ENCODE measurements at places on chromosomes 4 and X.

GRCh38 chrX:147912093-147912801 is 528 bp downstream of the FMR1 start:
- DNase-seq = peak; percentile 42

- DNase-seq = no peak
Observed at GRCh38 chr4:70619288-70619687, 9.3 kb upstream of the ENAM start.

GRCh38 chrX:66030505-66031317 is 9.2 kb downstream of the VSIG4 start:
- DNase-seq = peak; percentile 15

DNA sequence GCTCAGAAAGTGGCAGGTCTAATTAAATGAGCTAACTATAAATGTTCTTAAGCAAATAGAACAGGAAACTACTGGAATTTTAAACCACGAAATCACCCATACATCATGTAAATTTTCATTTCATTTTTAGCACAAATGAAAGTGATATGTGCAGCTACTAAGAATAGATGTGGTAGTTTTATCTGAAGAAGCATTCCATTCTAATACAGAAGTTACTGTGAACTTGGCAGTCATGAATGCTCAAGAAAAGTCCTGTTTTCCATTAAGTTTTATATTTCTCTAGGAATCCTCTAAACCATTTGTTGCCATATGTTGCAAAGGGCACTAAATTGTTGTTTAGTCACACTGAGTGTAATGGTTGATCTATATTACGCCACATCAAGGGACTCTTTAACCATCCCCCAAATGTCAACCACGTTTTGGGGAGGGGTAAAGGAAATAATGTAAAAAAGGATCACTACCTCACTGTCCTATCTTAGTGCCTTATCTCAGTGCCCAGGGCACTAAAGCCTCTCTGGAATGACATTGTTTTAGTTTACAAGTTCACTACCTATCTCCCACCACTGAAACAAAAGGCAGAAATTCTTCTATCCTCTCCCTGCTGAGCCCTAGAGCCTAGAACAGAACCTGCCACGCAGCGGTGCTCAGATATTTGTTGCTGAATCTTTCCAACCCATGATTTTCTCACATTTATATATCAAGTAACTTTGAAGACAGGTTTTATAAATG is 118.0 kb downstream of the SHISA3 start:
- peak; percentile 70 for DNase-seq

DNA sequence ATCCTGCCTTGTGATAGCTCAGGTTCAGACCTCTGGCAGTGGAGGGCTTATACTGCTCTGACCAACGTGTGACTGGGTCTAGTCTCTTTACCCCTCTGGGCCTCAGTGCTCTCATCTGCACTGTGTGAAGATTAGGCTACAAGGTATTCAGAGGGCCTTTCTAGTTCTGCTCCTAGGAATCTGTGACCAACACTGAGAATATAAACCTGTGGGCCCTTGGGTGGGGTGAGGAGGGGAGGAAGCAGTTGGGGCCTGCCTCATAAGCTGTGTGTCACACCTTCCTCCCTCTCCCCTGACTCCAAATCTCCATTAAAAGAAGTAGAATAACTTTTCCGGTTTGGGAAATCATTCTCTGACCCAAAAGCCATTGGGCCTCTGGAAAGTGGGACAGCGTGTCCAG is 66.3 kb upstream of the MSN start:
- DNase-seq = no peak

- DNase-seq = no peak
Observed at GRCh38 chrX:3166670-3167455, 125.6 kb downstream of the ARSF start.

GRCh38 chr4:7880683-7881082 is 59.0 kb downstream of the AFAP1 start:
- DNase-seq = peak; percentile 32

DNA sequence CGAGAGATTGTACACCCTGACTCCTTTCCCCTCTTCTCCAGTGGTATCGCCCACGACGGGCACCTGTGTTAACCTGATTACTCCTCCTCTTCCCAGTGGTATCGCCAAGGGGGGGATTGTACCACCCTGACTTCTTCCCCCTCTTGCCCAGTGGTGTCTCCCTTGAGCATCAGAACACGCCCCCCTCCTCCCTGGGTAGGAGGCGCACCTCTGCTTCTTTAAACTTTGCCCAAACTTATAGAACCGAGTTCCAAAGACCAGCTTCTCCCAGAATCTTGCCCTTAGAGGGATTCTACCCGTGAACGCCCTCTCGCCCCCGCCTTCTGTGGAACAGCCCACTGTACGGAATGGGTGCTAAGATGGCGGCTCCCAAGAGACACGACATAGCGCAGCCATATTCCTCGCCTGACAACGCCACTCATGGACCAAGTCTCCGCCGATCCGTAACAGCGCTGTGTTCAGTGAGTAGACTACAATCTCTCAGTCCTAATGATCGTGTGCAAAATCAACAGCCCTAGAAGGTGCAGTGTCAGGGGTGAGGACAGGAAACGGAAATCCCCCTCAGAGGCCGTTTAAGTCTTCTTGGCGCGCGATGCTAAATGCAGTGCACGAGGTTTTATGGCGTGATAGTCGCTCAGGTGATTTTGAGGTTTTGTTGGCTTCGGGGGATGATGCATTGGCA is 4.2 kb upstream of the ZNF157 start:
- peak; percentile 84 for DNase-seq

GRCh38 chr4:48268956-48269860 is at the start of gene TEC:
TEC (minus strand) TSS chr4:48269838; CDS start chr4:48228614, 41,224 bp downstream.
- DNase-seq = no peak

- DNase-seq = no peak
Observed at GRCh38 chrX:109770780-109771179, 37.7 kb upstream of the ACSL4 start.

GRCh38 chr4:22500128-22500611 is 15.7 kb downstream of the ADGRA3 start:
- DNase-seq = no peak

DNA sequence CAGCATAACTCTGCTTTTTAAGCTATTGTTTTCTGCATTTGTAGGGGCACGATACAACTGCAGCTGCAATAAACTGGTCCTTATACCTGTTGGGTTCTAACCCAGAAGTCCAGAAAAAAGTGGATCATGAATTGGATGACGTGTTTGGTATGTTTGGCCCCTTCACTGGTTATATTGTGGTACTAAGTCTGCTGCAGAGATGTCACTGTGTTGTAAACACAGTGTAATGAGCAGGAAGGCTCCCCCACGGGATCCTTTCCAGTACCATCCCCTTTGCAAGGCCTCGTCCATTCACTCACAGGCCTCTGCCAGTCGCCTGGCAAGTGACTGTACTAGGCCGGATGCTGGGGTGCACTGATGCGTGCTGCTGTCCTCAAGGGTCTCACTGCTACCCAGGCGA is 13.8 kb downstream of the CYP4V2 start:
- no peak for DNase-seq

DNA sequence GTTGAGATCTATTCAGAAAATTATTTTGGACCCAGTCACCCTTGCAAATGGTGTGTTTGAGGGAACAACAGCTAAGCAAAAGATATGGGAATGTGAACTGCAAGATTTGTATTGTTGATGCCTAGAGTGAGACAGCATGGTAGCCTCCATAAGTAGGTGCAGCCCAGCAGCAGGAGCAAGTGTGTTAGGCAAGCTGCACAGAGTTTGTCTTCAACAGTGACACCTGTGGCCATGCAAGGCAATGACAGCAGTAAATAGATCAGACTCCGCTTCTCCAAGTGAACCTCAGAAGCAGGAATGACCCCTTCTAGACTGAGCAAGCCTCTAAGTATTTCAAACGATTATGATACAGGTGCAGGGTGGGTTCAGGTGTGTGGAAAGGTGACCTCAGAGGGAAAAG is 133.4 kb upstream of the MSX1 start:
- DNase-seq = no peak

DNA sequence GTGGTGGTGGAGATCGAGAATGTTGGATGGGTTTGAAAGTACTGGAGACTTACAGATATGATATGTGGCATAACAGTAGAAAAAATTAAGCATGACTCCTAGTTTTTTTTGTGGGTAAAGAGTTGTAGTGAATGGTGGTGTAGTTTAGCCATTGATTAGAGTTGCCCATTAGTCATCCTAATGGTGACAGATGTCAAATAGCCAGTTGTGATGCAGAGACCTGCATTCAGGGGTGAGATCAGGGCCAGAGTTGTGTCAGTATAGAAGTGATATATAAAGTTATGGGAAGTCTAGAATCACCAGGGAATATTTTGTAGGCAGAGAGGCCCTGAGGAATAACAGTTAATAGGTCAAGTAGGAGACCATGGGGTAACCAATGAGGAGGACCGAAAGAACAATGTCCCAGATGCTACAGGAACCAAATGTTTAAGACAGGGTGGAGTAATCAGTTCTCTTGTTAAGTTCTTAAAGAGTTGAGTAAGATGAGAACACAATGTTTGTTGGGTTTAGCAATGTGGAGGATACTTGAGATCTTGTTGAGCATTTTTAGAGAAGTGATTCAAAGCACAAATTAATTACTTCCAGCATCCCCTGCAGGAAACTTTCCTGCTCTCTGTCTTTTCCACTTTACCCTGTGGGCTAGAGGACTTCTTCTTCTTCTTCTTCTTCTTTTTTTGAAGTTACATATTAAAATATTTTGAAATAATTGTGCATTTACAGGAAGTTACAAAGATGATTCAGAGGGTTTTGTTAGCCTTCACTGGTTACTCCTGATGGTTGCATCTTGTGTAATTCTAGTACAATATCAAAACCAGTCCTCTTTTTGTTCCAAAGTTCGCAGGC is 13.3 kb downstream of the SGMS2 start:
- peak; percentile 62 for DNase-seq

DNA sequence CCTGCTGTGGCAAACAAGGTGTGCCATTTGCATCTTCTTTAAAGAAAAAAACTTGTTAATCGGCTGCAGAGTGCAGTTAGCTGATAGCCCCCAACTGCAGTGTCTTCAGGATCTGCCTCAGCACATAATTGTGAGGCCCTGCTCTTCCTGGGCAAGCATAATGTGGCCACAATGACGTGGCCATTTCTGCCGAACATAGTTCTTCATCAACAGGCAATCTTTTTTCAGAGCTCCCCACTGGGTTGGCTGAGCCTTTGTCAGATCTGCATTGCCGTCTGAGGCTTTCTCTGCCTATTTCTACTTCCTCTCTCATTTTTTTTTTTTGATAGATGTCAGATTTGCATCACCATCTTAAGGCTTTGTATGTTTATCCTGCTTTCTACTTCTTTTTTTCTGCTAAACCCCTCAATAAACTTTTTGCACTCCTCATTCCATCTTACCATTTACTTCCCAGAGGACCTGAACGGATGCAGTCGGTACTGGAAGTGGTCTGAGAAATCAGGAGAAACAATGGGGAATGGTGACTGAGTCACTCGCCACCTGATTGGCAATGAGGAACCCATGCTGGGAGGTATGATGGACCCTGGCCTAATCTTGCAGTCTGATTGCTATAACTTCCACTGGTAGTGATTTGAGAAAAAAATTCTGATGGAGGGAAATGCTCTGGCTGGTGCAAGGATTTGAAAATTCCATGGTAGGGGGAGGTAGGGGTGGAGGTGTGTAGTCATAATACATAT is 21.2 kb upstream of the TAB3 start:
- DNase-seq = no peak

- DNase-seq = no peak
Observed at GRCh38 chr4:93740890-93741289, 87.7 kb upstream of the ATOH1 start.

GRCh38 chr4:54661686-54662085 is 3.9 kb downstream of the KIT start:
- no peak for DNase-seq

- no peak for DNase-seq
Observed at GRCh38 chr4:4862071-4862551, 2.6 kb downstream of the MSX1 start.
